ENCODE measurements at places on chromosomes 7 and 10. TPM values are rescaled to one million over a fixed set of nuclear protein-coding genes. Genes with fewer than 3 reads are reported as not detected.

DNA sequence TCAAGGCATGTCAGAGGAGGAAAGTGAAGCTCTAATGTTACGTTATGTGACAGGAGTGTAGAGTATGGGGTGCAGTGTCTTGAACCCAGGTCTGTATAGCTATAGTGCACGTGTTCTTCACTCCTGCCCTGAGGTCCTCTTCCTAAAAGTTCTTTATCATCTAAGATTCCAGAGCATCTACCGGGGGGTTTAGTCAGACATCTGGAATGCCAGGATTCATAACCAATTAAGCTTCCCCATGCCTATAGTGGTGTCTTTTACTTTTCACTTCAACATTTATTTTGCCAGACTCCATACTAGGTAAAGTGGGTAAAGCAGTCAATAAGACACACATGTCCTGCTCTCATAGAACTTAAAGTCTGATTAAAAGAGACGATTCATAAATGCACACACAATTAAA lies 22.4 kb downstream of the PPP1R3C start:
- no peak for DNase-seq

The TACR2 gene
- total RNA-seq, result 11.1 TPM

The ENO4 gene
- total RNA-seq, result not detected

DNA sequence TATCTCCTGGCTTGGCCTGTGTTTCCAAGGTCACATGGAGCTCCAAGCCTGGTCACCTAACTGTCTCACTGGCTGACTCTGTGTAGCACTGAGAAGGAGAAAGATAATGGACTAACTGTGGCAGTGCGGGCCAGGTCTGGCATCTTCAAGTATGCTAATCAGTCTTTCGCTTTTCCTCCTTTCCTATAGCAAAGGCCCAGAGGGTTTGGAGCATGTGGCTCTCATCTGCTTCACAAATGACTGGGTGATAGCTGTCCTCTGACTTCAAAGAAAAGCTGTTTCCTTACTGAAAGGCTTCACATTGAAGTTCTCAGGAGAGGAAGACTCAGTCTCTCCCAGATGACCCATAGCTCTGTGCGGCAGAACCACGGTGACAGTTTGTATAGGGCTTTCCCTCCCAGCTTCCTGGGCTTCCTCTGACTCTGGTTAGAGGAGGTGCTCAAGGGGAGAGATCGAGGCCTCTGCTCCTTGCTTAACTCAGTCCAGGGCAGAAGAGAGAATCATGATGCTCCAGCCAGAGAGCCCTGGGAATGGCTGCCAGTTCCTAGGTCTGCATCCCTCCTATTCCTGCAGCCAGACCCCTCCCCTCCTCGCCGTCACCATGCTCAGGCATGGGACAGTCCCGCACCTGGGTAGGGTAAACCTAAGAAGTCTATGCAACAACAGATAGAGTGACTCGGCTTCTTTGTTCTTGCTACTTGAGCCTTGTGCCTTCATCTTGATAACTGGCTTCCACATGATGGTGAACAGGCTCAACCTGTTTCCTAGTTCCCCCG lies 72.3 kb downstream of the CCDC71L start:
- DNase-seq, result no peak

All from Peyer's patch (tissue), 4 donors.